Activated T-cell treated with anti-CD3 and anti-CD28 coated beads, Interleukin-2, amount 50 U/mL, for 1 hour (primary cell): ENCODE measurements at places on chromosomes 11 and 22.
A peak's percentile ranks its signal among the peaks of the same experiment; 100 is the strongest.

DNA sequence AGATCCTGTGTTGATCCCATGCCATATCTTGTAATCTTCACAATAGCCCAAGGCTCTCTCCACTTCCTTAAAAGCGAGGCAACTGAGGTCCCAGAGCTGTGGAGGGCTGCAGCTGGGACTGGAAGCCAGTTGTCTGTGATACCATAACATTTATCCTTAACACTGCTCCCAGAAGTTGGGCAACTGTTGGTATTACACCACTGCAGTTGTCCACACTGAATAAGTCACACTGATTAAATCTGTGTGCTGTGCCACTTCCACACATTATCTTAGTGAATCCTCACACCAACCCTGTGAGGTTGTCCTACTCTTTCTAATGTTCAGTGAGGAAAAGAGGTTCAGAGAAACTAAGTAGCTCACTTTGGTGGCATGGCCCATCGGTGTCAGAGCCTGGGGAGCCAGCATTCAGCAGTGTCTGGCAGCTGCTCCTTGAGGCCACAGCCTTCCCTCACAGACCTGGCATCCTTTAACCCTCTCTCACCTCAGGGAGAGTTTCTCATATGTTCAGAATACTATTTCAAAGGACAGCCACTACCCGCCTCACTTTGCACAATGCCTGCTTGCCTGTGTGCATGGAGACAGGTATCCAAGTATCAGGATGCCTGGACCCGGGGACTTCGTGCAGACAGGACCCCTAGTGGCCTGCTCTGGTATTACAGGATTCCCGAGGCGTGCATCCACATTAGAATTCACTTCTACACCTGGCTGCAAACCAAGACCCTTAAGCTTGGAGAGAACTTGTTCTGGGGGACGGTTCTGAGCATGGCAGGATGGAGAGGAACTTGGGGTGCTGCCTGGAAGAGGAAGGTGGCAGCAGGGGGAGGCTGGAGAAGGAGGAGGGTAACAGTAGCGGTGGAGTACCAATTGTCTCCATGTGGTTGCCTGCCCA is 221.9 kb upstream of the TBCEL start:
- peak; percentile 45 for DNase-seq

DNA sequence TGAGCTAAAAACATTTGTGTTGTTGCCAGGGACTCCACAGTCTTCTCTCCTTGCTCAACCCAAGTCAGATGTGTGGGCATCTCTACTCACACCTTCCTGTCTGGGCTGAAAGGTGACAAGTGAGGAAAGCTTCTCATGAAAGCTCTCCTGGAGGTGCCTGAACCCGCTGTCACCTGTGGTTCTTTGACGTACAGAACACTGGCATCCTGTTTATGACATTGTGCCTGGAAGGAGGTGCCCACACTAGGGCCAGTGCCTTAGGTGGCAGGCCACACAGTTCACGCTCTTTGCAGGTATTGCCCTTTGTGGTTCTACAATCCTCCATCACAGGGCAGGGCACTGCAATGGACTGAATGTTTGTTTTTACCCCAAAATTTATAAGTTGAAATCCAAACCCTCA is 108.5 kb downstream of the CD44 start:
- DNase-seq, result peak; percentile 68

DNA sequence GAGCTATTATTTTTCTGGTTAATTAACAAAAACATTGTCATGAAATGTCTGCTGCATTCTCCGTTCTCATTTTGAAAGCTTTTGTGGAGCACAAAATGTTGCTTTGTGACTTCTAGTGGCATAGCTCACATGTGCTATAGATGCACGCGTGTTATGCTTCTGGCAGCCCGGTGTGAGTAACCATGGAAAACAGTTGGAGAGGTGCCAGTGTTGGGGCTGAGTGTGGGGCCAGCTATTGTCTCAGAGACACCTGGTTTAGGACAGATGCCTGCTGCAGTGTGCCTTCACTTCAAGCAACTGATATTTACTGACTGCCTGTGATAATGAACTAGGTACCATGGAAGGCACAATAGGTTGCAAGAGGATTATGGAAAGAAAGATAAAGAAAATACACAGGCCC is 760.6 kb downstream of the NTM start:
- DNase-seq, result no peak

GRCh38 chr11:17748761-17749721 is 14.5 kb downstream of the KCNC1 start:
- no peak for DNase-seq

- no peak for DNase-seq
Observed at GRCh38 chr11:8038393-8038792, 42.6 kb upstream of the TUB start.

GRCh38 chr11:98423933-98424332 is 596.8 kb upstream of the CNTN5 start:
- no peak for DNase-seq

DNA sequence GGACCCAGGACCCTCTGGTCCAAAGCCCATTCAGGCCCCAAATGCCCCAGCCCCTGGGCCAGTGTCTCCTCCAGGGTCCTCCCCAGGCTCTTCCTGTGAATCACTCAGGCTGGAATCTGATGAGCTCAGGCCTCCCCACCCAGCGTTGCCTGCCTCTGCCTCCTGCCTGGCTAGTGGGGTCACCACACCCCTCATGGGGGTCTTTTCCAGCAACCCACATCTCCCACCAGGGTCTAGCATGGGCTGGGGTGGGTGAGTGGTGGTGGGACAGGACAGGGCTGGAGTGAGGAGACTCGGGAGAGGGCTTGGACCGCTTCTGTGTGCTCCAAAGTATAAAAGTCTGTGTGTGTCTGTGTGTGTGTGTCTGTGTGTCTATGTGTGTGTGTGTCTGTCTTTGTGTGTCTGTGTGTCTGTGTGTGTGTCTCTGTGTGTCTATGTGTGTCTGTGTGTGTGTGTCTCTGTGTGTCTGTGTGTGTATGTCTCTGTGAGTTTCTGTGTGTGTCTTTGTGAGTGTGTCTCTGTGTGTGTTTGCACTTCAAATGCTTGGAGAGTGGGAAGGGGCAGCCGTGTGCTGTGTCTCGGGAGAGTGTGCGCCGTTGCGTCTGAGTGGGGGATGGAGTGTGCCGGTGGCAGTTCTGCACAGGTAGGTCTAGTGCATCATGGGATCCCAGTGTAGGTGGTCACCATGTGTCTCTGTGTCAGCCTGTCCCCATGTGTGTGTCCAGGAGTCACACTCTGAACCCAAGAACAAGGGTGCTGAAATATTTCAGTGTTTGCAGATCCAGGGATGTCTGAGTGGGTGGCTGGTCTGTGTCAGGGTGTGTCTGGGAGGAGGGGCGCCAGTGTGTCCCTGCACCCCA is 8.8 kb downstream of the RIN1 start:
- no peak for DNase-seq

GRCh38 chr11:78685156-78685555 is 110.5 kb upstream of the NARS2 start:
- no peak for DNase-seq

- DNase-seq, result no peak
Observed at GRCh38 chr11:128036556-128037093, 550.7 kb downstream of the ETS1 start.

DNA sequence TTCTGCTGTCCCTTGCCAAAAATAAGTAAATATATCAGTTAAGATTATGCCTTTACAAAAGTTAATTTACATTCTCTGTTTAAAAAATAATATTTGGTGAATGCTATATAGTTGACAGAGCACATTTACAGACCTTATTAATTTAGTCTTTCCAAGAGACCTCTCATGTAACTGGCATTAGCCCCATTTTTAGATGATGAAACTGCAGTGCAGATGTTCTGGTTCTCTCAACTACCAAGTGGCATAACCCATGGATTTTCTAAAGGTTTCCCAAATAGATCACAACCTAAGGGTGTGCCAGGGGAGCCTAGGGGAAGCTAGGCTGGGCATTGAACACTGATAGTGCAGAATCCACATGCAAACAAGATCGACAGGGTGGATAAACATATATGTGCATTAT is 88.5 kb downstream of the RNF169 start:
- no peak for DNase-seq

DNA sequence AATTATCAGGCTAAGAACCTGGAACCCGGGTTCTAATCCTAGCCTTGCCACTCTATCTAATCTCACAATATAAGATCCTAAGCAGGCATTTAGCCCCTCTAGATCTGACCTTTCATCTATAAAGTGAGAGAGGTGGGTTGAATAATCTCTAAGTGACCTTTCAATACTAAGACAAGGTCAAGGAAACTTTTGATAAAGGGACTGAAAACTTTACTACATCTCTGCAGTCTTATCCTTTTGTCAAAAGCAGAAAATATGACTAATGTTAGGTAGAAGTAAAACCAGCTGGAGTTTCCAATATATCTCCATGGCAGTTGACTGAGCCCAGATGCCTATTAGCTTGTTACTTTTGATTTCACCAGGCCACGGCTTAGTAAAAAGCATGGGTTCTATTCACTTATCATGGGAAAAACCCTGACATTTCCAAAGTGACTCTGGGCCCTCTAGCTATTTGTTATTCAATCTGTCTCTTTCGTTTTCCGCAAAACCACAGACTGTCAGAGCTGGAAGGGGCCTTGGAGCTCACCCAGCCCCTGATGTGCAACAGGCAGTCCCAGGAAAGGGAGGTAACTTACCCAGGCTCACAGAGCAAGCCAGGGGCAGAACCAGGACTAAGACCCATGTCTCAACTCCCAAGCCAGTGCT is 75.8 kb downstream of the RAB30 start:
- no peak for DNase-seq

- DNase-seq, result no peak
Observed at GRCh38 chr11:110134110-110134509, 40.9 kb downstream of the ZC3H12C start.

GRCh38 chr11:119237515-119237914 is 31.4 kb downstream of the CBL start:
- no peak for DNase-seq

DNA sequence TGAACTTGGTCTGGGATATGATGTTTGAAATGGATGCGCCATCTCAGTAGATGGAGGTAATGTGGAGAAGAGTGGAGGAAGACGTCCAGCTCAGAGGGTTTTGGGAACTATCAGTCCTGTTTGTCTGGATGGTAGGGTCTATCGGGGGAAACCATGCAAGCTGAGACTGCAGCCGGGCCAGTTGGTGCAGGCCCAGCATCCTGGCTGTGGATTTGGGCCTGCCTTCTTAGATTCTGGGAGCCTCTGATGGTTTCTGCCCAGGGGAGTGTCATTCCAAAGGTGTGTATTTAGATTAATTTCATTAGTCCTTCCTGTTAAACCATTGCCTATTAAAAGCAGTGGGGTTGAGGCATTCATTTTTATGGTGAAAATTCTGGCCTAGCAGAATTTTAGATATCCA is 31.6 kb downstream of the BMAL1 start:
- DNase-seq, result no peak

DNA sequence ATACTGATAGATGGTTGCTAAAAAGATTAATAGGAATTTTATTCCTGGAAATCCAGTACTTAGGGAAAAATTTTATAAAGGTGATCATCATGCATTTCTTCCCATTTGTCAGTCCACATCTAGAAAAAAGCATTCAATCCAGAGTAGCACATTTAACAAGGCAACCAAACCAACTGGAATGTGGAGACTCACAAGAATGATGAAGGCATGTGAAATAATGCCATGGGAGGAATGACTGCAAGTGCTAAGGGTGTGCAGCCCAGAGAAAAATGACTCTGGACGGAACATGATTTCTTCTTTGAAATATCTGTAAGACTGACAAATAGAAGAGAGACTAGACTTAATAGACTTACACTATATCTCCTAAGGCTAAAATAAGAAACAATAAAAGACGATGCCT is 33.8 kb downstream of the BLID start:
- no peak for DNase-seq

DNA sequence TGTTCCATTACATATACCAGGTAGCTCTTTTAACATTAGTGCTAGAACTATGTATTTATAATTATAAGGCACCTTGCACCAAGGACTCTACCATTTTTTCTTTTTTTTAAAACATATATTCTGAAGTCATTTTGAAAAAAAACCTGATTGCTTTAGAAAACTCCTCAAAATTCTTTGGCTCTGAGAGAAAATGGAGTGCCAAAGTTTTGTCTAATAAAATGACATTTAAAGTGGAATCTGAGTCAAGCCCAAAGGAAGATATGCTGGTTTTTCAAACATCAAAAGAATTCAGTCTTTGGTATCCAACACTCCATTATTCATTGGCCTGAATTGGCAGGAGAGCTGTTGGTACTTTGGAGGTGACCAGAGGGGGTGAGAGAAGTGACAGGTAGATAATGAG is 116.5 kb downstream of the ME3 start:
- DNase-seq, result no peak

- no peak for DNase-seq
Observed at GRCh38 chr11:120715239-120715638, 203.7 kb downstream of the GRIK4 start.

DNA sequence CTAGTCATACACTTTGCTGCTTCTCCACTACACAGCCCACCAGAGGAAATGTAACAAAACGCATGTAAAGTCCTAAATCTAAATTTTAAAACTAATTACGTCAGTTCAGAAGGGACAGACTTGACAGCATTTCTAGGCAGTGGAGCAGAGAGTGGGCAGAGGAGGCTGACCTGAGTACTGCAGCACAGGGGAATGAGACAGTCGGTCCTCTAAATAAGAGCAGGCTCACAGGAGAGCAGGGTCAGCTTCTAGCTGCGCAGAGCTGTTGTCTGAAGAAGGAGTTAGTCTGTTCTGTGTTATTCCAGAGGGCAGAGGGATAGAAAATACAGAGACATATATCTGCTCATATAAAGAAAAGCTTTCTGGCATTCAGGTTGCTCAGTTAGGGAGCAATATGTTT is 40.3 kb downstream of the JHY start:
- DNase-seq, result no peak

GRCh38 chr11:23893126-23893525 is 603.7 kb upstream of the LUZP2 start:
- DNase-seq, result no peak

GRCh38 chr11:34941688-34942087 is 25.3 kb downstream of the PDHX start:
- no peak for DNase-seq

DNA sequence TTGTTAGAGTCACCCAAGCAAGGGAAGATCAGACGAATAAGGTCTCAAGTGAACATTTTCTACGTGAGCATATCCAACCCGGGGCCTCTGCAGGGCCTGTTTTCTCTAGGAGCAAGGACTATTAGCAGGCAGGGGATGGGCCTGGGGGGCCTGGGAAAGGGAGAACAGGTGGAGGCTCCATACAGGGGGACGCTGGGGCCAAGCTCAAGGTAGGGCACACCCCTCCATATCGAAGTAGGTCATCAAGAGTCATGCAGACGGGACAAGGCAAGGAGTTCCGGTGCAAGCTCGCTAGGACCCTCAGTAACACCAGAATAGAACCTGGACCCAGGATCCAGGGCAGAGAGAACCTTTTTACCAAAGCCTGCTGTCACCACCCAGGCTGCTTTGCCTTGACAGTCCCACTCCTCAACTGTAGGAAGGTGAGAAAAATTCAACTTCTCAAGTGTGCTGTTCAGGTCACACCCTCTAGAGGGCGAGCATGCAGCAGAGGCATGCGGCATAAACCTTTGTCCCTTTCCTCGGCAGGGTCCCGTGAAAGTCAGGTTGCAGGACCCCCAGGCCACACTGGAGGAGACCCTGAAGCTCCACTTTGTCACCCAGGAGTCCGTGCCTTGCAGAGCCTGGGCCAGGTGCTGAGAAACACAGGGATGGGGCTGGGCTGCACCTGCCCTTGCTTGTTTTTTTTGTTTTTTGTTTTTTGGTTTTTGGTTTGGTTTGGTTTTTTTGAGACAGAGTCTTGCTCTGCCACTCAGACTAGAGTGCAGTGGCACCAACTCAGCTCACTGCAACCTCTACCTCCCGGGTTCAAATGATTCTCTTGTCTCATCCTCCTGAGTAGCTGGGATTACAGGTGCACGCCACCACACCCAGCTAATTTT is 8.6 kb upstream of the APOBEC3B start:
- DNase-seq, result peak; percentile 55

- no peak for DNase-seq
Observed at GRCh38 chr11:2582351-2582945, 117.3 kb downstream of the KCNQ1OT1 start.

GRCh38 chr11:126440792-126441514 is 85.5 kb downstream of the ST3GAL4 start:
- DNase-seq, result peak; percentile 76
